Activated effector memory CD4-positive, alpha-beta T cell treated with Interleukin-2 at 50 U/mL for 16 hours (primary cell): ENCODE measurements at places on chromosomes 4 and X.

DNA sequence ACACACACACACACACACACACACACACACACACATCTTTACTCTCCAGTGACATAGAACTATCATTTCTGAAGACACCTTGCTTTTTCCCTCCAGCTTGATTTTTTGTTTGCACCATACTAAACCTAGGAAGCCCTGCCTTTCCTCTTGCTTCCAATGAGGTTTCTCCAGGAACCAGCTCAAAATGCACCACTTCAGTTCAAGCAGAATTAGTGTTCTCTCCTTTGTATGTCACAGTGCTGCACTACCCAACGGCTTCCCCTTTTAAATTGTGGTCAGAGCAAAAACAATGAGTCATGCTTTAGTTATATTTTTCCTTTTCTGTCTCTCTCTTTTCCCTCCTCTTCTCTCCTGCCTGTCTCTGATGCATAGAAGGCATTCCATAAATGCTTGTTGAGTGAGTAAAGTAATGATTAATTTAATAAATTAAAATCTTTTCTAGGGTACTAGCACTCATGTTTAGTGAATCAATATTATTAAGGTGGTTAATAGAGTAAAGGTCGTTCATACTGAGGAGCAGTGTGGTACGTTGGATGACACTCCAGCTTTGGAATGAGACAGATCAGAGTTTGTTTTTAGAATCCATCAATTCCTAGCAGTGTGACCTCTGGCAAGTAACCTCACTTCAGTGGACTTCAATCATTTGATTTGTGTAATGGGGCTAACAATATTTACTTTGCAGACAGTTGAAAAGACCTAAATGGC is 5.9 kb downstream of the RTL3 start:
- DNase-seq = no peak

- DNase-seq = no peak
Observed at GRCh38 chr4:153595894-153596601, 88.0 kb upstream of the TLR2 start.

DNA sequence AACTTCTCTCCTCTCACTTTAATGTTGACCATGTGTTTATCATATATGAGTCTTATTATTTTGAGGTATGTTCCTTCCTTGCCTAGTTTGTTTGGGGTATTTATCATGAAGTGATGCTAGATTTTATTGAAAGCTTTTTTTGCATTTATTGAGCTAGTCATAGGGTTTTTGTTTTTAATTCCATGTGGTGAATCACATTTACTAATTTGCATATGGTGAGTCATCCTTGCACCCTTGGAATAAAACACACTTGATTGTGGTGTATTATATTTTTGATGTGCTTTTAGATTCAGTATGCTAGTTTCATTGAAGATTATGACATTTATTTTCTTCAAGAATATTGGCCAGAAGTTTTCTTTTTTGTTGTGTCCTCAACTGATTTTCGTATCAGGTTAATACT is 464.6 kb downstream of the PCDH18 start:
- DNase-seq = no peak

DNA sequence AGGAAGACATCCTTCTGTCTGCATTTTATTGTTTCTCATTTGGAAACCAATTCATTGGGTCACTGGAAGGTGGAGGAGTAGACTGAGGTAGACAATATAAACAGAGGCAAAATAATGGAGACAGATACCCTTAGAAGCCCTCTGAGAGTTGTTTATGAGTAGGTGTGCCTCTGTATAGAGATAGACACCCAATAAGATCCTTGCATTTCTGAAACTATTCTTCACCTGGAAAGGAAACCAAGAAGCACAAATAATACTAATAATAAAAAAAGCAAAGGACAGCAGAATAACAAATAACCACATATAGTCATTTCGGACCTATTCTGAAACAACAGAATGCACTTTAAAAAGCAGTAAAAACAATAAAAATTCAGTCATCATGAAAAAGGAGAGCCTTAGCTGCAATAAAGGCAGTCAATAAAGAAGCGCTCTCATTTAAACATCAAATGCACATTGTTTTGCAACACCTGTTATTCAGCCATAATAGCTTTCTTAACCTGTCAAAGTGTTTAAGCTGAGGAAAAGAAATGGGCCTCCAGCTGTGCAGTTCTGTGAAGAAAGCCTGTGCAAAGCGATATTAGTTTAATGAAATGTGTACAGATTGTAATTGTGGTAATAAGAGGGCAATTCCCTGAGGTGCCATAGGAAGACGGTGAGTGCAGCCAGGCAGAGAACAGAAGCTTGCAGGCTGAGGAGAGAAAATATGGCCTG is 904.2 kb downstream of the STPG2 start:
- no peak for DNase-seq

GRCh38 chrX:115652221-115652620 is 91.2 kb downstream of the PLS3 start:
- DNase-seq = no peak

- no peak for DNase-seq
Observed at GRCh38 chr4:14379183-14379582, 623.1 kb upstream of the CPEB2 start.

DNA sequence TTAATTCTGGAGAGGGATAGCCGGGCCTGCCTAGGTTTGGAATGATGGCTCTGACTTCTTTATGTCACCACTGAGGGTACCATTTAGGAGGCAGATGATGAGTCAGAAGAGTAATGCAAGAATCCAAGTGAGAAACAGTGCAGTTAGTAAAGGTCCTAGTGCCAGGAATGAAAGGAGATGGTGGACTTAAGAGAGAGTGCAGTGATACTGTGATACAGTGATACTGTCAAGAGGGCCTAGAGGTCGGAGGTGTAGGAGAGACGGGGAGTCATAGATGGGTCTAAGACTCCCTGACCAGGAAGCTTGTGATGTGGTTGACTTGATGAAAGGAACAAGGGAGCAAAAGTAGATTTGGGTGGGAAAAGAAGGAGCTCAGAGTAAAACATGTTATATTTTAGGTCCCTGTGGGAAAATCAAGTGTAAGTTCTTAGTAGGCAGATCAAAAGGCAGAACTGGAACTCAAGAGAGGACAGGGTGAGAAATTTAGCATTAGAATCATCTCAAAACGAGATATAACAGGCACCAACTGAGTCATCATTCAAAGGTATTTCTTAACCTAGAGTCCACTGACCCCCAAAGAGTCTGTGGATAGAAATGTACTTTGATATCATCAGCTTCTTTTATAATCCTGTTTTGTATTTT is 85.0 kb downstream of the NFKB1 start:
- no peak for DNase-seq

- no peak for DNase-seq
Observed at GRCh38 chrX:19513383-19513782, 1.9 kb downstream of the MAP3K15 start.

DNA sequence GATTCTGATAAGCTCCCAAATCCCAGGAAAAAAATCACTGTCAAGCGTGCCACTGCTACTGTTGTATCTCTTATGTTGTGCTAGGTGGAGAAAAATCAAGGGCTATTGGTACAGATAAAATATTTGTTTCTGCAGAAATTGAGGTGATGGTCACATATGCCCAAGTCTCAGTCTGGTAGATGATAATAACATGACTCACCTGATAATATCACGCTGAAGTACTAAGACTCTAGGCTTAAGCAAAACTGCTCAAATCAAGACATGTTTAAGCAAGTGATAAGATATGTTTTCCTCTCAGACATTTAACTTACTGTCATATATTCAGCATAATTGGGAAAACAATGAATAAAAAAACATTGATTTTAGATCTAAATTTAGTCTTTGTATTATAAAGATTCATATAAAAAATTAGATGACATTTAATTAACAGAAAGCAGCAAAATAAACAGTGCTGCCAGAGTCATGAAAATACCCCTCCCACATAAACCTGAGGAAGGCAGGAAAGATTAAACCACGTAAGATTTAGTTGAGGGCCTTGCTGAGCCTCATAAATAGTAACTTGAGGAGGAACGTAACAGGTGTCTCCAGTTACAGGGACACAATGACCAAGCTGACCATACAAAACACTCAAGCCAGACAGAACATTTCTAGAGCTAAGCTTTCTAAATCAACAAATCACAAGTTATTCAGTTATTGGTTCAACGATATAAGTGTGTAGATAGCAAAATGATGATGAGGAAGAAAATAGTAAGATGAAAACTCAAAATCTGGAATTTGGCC is 143.5 kb downstream of the CHM start:
- DNase-seq = no peak

- DNase-seq = no peak
Observed at GRCh38 chr4:54231419-54231767, 2.3 kb downstream of the PDGFRA start.

- peak; percentile 82 for DNase-seq
Observed at GRCh38 chrX:153971124-153971449, 531 bp downstream of the HCFC1 start.

DNA sequence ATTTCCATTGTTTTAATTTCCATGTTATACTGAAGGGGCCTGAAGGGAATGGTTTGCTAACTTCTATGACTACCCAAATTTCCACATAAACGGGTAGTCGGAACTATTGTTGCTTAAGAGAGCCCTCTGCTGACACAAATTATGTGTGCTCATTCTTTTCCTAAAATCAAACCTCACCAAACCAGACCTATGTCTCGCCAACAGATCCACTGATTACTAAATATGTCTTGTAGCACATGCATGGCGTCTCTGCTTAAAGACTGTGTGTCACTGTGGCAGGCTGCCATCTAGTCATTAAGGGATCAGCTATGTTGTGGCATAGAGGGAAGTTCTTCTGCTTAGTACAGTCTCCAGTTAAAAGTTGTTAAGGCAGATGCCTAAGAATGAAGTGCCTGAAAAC is 25.1 kb downstream of the PIR start:
- no peak for DNase-seq

DNA sequence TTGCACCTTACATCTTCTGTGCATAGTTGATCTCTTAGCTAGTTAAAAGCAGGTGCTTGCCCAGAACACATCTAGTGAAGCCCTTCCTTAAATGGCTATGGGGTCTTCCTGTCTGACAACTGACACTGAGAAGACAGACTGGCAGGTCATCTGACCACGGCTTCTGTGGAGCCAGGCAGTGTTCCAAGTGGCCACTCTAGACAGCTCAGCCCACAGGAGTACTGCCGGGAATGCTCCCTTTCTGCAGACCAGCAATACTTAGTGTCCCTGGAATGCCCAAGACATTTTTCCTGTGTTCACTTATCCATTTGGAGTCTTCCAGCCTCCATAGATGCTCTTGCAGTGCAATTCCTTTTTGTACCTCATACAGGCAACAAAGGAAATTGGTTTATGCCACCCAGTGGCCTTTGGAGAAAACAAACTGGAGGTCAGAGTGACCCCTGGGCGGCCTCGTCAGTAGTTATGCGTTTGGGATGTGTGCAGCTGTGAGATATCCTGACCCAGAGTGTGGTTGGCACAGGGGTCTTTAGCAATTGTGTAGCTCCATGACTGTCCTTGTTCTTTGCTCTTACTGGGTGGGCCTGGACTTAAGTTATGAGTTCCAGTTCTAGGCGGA is 335.5 kb downstream of the ARHGAP10 start:
- no peak for DNase-seq

GRCh38 chrX:318068-318738 is 393 bp downstream of the GTPBP6 start:
- DNase-seq = peak; percentile 95

DNA sequence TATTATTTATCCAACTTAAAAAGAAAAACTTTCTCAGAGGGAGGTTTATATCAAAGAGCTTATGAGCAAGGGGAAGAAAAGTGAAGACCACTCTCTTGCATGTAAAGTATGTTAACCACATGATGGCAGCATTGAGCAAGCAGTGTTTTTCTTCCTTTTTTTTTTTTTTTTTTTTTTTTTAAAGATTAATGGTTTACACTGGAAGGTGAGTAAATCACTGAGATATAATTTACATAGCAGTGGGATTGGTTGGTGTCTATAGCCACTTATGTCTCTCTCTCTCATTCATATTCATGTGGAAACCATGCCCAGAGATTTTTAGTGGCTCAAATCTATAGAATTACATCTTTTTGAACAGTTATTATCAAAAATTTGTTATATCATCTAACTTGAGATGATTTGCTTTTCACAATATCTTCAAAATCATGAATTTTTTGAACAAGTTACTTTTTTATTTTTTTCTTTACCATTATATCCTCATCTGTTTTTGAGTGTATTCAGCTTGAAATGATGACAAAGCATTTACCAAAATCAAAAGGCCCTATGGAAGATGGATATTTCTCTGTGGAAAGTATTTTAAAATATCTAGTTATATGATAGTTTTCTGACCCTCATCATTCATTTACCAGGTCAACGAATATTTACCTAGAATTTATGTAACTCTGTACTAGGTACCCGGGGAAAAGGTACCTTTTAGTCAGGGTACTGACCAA is 31.6 kb downstream of the MTHFD2L start:
- no peak for DNase-seq

GRCh38 chr4:105632599-105632998 is 75.9 kb downstream of the INTS12 start:
- no peak for DNase-seq

DNA sequence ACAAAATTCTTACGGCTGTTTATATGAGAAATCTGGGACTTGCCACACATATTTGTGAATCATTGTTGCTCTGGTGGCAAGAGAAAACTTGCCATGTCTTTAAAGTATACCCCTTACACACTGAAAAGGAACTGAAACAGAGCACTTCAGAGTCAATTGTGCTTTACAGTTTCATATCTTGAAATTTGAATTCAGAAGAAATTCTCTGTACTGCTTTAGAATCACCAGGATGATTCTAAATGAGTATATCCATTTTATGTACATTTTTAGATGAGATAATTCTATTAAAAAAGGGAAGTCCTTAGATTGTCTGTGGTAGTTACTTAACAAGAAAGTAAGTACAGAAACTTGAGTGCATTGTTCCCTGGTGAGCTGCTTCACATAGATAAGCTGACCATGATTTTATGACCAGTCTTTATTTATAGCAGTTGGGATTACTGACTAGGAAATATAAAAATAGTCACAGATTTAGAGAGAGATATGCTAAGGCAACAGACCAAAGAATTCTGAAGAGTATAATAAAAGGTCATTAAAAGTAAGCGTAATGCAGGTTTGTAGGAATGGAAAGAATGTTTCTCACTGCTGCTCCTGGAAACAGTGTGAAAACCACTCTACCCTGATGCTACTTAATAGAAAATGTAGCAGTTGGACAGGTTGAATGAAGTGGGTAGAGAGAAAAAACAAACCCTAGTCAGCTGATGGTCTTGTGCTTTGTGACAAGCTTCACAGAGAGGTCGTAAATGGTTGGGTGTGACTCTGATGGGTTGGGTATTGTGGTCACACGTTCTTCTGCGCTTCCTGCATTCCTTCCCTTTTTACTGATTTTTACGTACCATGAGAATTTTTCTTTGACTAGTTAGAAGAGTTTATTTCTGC is 41.0 kb downstream of the FNIP2 start:
- no peak for DNase-seq

GRCh38 chr4:21469438-21470300 is 478.9 kb downstream of the KCNIP4 start:
- DNase-seq = no peak

GRCh38 chr4:158255727-158256324 is 45.5 kb downstream of the TMEM144 start:
- DNase-seq = no peak

- DNase-seq = no peak
Observed at GRCh38 chr4:3344104-3344503, 51.3 kb downstream of the RGS12 start.

DNA sequence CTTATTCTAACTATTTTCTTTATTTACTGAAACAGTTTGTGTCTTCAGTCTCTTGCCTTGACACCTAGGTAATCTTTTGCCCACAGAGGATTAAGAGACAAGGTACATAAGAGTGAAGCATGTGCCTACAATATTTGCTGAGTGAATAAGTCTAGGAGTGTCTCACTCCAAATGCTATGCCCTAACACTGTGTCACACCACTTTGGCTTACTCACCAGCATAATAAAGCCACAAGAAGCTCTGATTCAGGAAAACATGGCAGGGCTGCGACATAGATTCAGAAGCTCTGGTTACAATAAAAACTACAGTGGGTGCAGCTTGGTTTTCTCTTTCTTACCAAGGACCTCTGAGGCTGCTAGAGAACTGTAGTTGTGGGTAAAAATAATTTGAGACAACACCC is 127.1 kb downstream of the RBM46 start:
- DNase-seq = no peak
